ENCODE measurements at places on chromosomes 16 and 17.

- no peak for DNase-seq
These were observed 3.9 kb downstream of the GLIS2 start for GRCh38 chr16:4319454-4320421.

DNA sequence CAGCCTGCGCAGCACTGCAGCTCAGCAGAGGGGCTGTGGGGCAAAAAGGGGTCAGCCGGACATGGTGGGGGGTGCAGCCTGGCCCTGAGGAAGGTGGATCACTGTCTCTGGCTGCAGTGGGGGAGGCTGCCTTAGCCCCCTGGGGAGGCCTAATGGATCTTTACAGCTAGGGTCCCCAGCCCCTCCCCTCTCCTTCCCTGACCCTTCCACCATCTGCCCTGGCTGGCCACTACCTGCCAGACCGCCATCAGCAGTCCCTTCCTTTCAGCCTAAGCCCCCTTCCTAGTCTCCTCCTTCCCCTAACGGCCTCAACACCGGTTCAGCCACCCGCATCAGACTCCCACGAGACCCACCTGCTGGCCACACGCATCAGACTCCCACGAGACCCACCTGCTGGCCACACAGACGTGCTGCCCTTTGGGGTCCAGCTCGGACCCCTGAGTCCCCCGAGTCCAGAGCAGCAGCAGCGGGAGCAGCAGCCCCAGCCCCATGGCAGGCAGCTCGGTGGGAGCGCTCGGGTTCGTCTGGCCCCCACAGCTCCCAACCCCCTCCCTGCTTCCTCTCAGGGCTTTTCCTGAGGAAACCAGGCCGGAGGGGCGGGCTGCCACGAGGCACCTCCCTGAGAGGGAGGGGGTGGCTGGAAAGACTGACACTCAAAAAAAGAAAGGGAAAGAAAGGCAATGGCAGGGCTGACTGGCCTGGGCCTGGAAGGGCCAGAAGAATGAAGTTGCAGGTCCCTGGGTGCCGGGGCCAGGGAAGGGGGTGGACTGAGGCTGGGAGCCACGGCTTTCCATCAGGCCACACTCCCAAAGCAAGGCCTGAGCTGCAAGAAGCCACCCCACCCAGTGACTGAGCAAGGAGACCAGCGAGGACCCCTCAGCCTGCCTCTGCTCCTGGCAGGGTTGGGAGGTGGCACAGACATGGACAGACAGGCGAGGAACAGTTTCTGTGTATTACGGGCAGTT, at the start of gene SCARF1:
Gene SCARF1, minus strand, starts transcription at position 526 of the 965 bp plus-strand sequence. Its CDS starts 35 bp downstream, at position 491.
- no peak for DNase-seq

DNA sequence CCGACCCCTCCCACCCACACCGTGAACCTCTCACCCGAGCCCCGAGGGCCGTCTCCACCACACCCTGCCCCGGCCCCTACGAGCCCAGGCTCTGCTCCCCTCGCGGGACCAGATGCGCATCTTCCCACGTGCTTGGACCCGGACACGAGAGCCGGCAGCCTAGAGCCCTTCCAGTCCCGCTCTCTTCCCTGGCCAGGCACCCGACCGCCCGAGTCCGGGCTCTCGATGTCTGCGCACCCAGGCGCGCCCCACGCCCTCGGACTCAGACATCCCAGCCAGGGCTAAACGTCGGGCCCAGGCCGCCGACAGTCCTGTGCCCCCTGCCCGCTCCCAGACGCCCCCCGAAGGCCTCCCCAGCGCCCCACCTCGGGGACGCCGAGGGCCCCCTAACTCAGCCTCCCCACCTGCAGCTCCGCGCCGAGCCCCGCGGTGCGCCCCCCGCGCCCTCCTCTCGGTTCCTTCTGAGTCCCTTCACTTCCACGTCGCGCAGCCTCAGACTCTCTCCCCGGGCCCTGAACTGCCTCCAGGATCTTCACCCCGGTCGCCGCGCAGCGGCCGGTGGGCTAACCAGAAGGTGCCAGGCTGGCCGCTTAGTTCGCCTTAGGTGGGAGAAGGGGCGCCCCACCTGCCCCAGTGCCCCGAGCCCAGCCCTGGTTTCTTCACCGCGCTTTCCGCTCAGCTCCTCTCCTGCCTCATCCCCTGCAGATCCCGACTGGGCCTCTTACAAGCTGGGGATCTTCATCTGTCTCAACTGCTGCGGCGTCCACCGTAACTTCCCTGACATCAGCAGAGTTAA, 688 bp downstream of the ADAP2 start:
- DNase-seq, result no peak

DNA sequence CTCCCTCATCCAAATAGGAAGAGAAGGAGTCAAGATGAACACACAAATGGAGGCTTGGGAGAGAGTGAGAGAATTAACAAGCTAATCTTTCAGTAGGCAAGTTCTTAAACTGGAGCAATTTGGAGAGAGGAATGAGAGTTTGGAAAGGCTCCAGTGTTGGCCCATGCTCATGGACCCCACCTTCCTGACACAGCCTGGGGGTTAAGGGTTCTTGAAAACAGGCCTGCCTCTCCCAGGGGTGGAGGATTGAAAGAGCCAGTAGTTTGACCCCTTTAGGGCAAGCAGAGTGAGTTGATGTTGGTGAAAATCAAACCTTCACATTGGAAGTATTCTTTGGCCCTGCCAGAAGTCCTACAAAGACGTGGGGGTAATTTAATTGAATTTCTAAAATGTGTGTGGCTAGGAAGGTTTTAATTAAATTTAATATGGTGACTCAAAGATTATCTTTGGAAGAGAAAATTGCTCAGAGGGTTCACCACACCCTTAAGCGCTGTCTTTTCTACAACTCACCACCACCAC, 5.8 kb downstream of the HOXB3 start:
- no peak for DNase-seq

- DNase-seq, result no peak
These were observed 114.9 kb upstream of the PLCG2 start for GRCh38 chr16:81664153-81664552.

GRCh38 chr17:36943250-36944191, 5.2 kb upstream of the AATF start:
- no peak for DNase-seq
